ENCODE measurements at places on chromosomes 3 and 15.

DNA sequence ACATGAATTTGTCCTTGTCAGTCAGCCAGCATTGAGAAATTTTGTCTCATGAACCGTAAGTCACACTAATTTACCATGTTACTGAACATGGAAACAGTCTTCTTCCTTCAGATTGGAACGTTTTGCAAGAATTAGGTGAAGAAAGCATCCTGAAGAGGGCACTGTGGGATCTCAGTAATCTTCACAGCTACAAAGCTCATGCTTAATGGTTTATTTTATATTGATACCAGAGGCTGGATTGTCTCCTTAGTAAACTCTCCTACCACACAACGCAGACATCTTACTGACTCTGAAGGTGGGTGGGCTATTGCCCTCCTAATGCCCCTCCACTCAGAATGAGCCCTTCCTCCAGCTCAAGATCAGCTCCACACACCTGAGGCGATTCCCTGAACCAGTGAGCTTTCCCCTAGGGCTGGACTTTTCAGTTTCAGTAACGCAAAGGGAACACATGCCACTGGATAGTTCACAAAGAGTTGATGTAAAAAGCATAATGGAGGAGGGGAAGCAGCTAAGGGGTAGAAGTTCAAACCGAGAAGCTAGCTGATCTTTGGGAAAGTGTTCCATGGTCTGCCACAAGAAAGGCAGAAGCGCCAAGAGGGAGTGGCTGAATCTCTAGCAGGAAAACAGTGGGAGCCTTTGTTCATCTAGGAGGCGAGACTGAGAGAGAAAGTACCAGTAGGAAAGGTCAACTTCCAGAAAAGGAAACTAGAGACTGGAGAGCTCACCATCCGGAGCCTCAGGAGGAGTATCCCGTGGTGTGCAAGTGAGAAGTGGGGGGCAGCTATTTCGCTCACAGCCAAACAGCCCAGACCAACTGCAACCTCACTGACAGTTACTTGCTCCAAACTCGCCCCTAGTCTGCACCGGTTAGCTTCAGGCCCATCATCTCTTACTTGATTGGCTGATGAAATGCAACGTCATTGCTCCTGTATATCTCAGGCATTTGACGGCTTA is at the start of gene SLC9C1:
TSS of gene SLC9C1 (minus strand) at position 849 of the 954 bp plus-strand sequence. CDS start 7,425 bp downstream, outside the sequence.
- peak; percentile 82 for DNase-seq

DNA sequence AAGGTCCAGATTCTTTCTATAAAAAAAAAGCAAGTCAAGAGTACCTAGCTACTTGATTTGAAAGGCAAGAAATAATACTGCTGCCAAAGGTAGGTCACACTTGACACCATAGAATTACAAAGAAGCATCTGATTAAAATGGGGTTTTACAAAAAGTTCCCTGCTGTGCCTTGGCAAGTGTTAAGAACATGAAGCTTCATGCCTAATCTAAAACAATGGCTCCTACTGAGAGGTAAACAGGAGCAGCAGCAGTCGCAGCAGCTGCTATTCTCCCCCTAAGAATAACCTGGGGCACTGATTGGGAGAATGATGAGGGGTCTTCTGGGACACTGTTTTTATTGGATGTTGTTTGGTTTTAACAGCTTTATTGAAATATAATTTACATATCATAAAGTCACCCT is 14.1 kb downstream of the UBP1 start:
- peak; percentile 30 for DNase-seq

- DNase-seq = no peak
These were observed 5.8 kb upstream of the TGFBR2 start for GRCh38 chr3:30600572-30600971.

- no peak for DNase-seq
These were observed 109.0 kb upstream of the NEDD4 start for GRCh38 chr15:56102441-56102840.

DNA sequence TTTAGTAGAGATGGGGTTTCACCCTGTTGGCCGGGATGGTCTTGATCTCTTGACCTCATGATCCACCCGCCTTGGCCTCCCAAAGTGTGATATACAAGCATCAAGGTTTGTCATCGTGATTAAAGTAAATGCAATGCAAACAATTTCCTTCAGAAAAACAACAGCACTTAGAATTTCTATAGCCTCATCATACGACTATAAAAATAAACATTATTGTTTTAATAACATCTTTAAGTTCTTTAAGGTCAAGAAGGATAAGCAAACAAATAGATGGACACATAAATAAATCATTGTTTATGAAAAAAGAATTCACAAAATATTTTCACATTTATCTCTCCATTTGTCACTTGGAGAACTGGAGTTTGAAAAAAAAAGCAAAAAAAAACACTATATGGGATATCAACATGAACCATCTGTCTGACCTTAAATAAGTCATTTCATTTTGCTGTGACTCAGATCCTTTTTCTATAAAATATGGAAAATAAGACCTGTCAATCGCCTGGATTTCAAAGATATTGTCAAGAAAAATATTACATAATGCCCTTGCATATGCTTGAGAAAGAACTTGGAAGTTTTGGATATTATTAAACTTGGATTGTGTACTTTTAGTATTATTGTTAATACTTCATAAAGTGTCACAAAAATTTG is 642.0 kb upstream of the KCNMB2 start:
- no peak for DNase-seq

DNA sequence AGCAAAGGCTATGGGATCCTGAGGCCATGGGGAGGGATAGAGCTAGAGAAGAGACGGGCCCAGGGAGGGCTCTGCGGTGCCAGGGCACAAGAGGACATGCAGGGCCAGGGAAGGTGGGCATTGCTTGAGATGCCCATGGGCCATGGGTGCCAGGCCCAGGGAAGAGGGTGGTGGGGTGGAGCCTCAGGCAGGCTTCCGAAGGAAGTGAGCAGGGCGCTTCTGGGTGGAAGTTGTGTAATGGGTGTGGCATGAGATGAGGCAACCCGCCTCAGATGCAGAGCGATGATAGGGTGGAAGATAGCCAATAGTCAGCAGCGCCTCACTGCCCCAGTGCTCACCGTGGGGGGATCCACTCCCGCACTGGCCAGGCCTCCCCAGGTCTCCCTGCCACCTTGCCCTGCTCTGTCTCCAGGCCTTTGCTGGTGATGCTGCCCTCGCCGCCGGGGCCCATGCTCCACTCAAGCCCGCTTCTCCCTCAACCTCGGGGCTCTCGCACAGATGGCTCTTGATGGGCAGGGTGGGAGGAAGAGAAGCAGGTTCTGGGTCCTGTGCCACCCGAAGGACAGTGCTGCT is 51.4 kb downstream of the DNAJB8 start:
- no peak for DNase-seq

DNA sequence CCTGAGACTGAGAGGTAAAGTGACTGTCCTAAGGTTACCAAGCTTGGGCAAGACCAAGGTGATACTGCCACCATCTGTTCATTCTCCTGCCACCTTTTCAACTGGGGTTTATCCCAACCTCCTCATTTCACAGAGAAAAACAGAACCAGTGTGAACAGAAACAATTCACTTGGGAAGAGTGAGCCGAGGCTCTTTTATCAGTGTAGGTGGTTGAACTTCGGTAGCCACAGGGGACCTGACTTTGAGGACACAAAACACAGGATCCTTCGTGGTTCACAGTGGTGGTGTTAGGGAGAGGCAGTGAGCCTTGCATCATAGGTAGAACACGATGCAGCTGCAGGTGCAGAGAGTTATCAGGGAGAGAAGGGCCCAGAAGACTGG is 72.8 kb upstream of the ICE2 start:
- no peak for DNase-seq

GRCh38 chr3:58766587-58767282 is 100.2 kb upstream of the FAM3D start:
- DNase-seq = no peak

GRCh38 chr3:135412475-135412874 is 553.1 kb upstream of the PPP2R3A start:
- no peak for DNase-seq

- no peak for DNase-seq
These were observed 107.6 kb upstream of the FXR1 start for GRCh38 chr3:180804916-180805315.

DNA sequence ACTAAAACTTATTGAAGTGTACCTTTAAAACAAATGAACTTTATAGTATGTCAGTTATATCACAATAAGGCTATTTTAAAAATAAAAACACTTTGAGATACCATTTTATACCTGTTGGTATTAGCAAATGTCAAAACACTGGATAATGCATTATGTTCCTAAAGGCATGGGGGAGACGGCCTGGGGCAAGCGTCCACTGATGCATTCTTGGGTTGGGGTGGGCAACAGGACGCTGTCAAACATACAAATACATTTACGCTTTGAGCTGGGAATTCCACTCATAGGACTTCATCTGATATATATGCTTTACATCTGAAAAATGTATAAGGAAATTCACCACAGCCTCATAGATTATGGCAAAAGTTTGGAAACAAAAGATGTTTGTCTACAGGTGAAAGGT is 7.6 kb upstream of the GATA2 start:
- DNase-seq = no peak
